ENCODE measurements at places on chromosomes 5 and 9.
A peak's percentile ranks its signal among the peaks of the same experiment; 100 is the strongest.

DNA sequence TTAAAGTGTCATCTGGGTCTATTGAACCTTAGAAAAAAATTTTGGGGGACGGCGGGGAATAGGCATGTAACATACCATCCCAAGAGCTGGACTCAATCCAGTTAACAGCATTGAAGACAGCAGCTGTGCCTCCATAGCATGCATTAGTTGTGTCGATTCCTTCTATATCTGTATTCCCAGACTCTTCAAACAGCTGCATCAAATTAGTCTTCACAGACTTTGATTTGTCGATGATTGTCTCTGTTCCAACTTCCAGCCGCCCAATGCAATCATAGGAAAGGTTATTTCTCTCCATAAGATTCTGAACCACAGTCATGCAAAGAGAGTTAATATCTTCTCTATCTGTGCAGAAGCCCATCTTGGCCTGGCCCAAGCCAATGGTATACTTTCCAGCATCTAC, 14.8 kb downstream of the HMGCS1 start:
- DNase-seq, result no peak

- no peak for DNase-seq
Observed at GRCh38 chr9:92680166-92681119, 10.5 kb upstream of the IPPK start.

- DNase-seq, result peak; percentile 10
Observed at GRCh38 chr5:39093352-39093751, 19.2 kb upstream of the RICTOR start.

GRCh38 chr9:13900449-13900848, 413.5 kb downstream of the NFIB start:
- no peak for DNase-seq

- DNase-seq, result peak; percentile 25
Observed at GRCh38 chr9:108579757-108580439, 275.9 kb downstream of the ACTL7B start.

Data from GM03348 (cell line).